Peyer's patch (tissue), 4 donors: ENCODE measurements at places on chromosomes 2 and 18.

- no peak for DNase-seq
Measured at GRCh38 chr2:49240608-49241007, 86.3 kb upstream of the FSHR start.

DNA sequence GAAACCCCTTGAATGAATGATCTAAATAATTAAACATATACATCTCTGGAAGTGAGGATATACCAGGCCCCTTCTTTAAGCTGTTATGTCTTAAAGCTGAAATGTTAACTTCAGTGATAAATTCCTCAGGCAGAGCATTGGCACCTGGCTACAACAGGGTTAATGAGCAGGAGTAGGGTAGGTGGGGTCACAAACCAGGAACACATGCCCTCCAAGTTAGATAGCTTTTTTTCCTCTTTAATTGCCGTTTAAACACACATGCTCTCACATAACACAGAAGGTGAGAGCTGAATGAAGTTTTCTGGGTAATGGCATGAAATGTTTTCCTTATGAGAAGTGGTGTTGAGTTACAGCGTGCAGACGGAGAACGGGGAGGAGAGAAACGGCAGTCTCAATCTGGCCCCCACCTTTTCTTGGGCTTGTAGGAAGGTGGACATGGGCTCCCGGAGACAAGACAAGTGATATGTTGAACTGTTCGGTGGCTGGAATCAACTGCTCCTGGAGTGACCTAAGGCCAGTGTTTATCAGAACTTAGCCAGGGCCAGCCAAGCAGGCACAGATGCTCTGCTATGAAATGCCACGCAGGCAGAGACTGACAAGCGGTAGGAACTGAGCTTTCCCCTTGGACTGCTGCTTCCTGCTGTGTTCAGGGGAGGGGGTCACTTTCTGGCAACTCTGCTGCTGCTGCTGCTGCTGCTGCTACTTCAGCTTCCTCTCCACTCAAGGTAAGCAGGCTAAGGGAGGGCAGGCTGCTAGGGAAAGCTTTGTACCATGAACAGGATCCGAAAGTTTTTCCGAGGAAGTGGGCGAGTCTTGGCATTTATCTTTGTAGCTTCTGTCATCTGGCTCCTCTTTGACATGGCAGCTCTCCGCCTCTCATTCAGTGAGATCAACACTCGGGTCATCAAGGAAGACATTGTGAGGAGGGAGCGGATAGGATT lies at the start of gene GALNT5:
GALNT5 (plus strand) TSS at position 394 of the 941 bp plus-strand sequence; CDS start at position 772, 378 bp downstream.
- peak; percentile 56 for DNase-seq

GRCh38 chr2:74714691-74715080 lies 60.6 kb downstream of the SEMA4F start:
- DNase-seq = no peak

DNA sequence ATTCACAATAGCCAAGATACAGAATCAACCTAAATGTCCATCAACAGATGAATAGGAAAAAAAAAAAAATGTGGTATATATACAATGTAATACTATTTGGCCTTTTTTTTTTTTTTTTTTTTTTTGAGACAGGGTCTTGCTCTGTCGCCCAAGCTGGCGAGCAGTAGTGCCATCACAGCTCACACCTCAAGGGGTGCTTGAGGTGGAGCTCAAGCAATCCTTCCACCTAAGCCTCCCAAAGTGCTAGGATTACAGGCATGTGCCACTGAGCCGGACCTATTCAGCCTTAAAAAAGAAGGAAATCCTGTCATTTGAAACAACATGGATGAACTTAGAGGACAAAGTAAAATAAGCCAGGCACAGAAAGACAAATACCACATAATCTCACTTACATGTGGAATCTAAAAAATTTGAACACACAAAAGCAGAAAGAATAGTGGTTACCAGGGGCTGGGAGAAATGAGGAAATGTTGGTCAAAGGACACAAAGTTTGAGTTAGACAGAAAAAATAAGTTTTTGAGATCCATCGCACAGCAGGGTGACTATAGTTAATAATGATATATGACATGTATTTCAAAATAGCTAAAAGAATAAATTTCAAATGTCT lies 26.0 kb downstream of the TLK1 start:
- DNase-seq = no peak

GRCh38 chr18:32289483-32290075 lies 99.7 kb downstream of the MEP1B start:
- no peak for DNase-seq
